Lung (tissue), 17 donors: ENCODE measurements at places on chromosomes 16 and 17. TPM values are rescaled to one million over a fixed set of nuclear protein-coding genes. Genes with fewer than 3 reads are reported as not detected.
A peak's percentile ranks its signal among the peaks of the same experiment; 100 is the strongest.

GRCh38 chr16:9112166-9112843 is 20.9 kb downstream of the HAPSTR1 start:
- DNase-seq = no peak

KRT12 gene
- not detected for total RNA-seq

- DNase-seq = peak; percentile 1
Observed at GRCh38 chr16:71675380-71675779, 49.1 kb downstream of the PHLPP2 start.

DNA sequence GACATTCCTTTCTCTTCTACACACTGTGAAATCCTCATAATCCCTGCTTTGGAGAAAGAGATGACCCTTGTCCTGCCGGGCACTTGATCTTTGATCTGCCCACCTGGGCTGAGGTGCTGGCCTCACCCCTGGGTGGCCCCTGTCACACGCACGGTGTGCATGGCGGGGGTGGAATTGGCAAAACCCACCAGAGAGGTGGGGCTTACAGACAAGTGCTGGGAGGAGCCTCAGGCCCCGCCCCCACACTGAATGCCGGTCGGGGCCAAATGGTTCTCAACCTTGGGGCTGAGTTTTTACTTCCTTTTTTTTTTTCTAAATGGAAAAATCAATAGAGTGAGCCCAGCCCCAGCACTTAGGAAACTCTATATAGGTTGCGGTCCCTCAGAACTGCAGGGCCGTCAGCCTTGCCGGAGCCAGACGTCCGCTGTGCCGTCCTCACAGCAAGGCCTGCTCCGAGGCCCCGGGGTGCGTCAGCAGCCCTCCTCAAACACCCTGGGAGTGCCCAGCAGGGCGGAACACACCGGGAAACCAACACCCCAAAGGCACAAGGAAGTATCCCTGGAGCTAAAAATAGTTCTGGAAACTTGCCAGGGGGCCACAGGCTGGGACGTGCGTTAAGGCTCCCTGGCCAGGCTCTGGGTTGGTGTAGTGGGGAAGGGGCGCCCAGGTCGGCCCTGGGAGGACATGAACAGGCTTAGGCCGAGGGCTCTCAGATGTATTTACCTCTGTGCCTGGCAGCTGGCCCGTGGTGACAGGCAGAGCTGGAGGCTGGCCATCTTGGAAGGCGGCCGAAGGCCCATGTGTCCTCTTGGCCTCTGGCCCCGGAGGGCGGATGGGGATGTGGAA is 11.0 kb downstream of the GPRC5C start:
- DNase-seq = peak; percentile 76

DNA sequence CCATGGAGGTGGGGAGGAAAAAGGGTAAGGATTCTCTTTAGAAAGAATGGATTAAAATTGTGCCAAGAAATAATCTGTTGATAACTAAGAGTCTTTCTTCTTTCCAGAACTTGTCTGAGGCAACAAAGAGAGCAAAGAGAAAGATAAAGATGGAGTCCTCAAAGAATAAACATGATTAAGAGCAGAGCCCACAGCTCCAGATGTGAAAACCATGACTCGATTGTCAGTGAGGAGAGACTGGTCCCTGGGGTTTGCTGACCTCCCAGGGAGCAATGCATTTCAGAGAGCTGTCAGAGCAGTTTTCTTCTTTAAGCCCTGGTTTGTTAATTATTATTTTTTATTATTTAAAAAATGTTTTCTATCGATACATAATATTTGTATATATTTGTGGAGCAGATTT is 74.6 kb downstream of the TMEM100 start:
- DNase-seq = no peak

DNA sequence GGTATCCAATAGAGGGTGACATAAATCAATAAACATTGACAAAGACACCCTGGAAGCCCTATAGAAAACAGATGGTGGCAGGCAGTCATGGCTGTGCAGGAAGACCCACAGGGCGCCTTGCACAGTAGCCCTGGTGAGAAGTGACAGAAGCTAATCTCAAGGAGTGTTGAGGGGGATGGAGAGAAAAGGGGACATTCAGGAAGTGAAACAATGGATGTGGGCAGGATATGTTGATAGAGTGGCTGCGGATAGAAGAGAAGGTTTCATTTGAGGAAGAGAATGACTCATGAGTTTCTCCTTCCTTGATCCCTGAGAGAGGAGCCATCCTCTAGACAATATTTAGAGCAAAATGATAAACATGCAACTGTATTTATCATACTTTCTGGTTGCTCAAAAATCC is 468.8 kb upstream of the HSBP1 start:
- no peak for DNase-seq

DNA sequence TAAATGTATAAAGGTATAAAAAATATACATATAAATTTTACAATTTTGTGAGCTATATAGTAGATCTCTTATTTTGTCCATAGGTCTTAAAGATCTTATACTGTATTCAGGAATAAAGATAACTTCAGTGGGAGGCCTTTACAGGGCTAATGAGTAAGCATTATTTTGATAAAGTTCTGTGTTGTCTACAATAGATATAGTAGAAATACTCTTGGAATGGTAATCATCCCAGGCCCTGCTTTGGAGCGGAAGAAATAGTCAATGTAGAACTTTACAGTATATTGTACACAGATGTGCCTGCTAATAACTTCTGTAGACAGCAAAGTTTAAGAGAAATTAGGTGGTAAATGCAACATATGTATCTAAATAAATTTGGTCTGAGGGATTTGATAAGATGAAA is 42.6 kb downstream of the TENT4B start:
- DNase-seq = no peak

DNA sequence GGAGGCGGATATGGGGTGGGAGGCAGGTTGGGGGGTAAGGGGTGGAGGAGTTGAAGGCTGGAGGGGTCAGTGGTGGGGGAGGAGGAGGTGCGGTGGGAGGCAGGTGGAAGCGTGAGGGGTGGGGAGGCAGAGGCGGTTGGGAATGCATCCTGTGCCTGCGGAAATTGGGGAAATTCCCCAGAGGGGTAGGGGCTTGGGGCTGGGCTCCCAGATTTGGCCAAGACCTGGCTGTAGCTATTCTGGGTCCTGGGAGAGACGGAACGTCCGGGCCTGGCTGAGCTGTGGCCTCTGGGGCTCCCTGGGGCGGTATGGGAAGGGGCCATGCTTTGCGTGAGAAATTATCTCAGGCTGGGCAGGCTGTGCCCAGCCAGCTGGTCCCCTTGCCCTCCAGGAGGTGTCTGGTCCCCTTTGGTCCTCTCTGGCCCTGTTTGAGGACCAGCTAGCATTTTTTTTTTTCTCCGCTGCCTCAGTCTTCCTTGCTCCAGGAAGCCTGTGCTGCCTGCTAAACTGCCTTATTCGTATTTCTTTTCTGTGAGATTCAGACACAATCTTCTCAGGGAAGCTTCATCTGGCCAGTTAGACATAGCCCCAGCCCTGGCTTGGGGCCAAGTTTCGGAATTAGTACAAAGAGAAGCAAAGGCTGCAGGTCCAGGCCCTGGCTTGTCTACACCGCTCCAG is 7.3 kb upstream of the TRPV2 start:
- peak; percentile 59 for DNase-seq

- DNase-seq = no peak
Observed at GRCh38 chr17:18187226-18187625, 3.6 kb downstream of the ALKBH5 start.

- no peak for DNase-seq
Observed at GRCh38 chr16:68503334-68503733, 35.8 kb upstream of the ZFP90 start.

NLRP1 gene
- total RNA-seq = 29.2 TPM

ZDHHC1 gene
- total RNA-seq = 31.8 TPM

KRTAP9-4 gene
- not detected for total RNA-seq

DNA sequence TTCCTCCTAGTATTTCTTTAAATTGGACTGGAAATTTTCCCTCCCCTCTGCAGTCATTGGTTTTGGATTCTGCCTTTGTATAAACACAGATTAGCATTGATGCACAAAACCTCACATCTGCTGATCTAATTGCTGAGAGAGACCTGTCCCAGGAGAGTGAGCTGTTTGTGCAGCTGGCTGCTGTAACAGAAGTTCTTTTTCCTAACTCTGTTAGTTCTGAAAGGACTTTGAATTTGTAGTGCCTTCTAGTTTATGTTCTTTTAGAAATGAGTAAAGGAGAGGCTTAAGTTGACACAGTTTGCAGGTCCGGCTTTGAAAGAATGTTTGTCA is 45.2 kb upstream of the KPNB1 start:
- peak; percentile 12 for DNase-seq

DNA sequence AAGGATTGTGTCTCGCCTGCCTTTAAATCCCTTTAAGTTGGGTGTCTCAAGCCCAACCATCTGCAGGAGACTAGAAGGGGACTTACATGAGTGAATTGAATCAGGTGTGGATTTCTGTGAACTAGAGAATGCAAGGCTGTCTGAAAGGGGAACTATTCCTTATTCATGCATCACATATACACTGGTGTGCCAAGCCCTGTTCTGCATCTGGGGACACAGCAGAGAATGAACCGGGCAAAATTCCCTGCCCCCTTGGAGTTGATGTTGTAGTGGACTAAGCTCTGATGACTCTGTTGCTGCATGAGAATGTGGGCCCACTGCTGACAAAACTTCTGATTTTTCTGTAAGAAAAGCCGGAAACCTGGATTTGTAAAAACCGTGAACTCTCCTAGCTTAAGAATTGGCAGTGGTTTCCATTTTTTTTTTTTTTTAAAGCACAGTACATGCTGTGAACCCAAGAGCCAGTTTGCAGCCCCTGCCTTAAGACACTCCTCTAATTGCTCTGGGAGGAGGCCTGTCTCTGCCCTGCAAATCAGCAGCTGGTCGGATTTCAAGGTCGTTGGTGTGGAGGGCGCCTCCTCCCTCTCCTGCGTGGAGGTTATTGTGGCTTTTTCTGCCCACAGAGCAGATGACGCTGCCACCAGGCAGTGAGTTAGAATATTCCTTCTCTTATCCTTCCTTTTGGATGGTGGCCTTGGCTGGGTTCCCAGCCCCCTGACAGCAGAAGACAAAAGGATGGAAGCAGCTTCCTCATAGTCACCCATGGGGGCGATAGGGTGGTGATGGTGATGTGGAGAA is 131.0 kb downstream of the PRKCB start:
- DNase-seq = peak; percentile 56

GRCh38 chr16:80583466-80583865 is 42.7 kb downstream of the DYNLRB2 start:
- no peak for DNase-seq

GRCh38 chr16:86007524-86007923 is 108.6 kb downstream of the IRF8 start:
- DNase-seq = no peak
